CD4-positive, alpha-beta T cell treated with Interleukin-4 for 4 hours (primary cell): ENCODE measurements at places on chromosomes 3 and 15.

DNA sequence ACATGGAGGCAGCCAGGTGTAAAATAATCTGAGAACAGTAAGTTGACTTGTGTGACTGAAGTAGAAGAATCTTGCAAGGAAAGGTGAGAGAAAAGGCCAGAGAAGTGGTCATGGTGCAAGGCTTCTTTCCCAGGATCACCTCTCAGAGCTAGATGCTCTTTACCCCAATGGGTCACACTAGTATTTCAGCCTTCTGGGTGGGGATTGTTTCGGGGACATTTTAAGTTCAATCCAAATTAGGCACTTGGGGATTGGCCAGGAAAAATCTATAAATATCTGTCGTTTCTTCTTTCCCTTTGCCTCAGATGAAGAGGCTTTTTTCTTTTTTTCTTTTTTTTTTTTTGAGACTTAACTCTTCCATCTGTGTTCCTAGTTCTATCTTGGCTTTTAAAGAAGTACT is 188.0 kb downstream of the KLHL25 start:
- no peak for DNase-seq

DNA sequence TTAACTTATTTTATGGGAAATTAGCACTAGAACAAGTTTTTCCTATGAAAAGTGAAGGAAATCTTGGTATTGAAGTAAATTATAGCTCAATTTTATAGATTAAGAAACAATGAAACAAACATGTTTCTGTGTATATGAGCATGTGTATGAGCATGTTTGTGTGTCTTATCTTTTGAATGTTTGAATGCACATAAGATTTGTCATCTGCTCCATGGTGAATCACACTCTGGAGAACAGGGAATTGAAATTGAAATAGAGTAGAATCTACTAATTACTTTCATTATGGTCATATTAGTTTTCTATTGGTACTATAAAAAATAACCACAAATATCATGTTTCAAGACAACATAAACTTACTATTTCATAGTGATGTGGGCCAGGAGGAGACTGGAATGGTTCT is 646.6 kb downstream of the OTOL1 start:
- DNase-seq: no peak

DNA sequence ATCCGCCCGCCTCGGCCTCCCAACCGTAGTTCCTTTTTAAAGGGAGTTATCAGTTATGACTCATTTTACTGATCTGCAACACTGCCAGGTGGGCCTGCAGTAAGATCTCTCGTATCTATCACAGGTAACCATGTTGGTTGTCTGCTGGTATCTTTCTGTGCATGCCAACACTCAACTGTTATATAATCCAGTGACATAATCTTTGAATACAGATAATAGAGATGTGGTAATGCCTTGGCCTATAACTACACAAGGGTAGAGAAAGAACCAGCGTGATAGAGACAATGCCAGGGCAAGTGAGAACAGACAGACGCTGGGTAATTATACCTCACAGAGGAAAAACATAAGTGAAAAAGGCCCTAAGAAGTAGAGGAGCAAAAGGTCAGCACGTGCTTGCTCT is 11.0 kb upstream of the ARPP19 start:
- no peak for DNase-seq

DNA sequence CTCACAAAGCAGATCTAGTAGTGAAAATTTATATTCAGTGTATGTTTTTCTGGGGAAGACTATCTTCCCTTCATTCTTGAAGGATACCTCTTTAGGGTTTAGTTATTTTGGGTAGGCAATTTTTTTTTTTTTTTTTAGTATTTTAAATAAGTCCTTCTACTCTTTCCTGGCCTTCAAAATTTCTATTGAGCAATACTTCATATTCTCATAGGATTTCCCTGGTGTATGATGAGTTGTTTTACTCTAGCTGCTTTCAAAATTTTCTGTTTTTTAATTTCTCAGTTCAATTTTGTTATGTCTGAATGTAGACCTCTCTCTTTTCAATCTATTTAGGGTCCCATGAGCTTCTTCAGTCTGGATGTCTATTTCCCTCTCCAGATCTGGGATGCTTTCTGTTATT is 74.3 kb upstream of the PLSCR4 start:
- no peak for DNase-seq

- no peak for DNase-seq
These were observed 726.0 kb upstream of the ZNF385D start for GRCh38 chr3:22476976-22477375.

DNA sequence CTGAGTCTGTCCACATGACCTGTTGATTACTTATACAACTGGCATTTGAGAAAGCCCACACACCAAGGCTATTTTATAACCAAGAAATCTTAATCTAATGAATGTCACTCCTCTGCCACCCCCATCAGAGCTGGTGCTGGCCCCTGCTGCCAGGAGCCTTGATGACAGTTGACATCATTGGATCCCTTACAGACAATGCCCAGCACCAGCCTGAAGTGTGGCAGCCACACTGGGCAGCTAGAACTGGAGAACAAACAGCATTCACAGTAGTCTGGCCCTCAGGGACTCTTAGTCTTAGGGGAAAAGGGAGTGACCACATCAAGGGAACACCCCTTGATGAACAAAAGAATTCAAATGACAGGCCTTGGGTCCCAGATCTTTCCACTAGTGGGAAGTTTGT is 840.6 kb downstream of the EPHA3 start:
- DNase-seq: no peak

GRCh38 chr15:29380466-29380865 is 110.8 kb upstream of the NSMCE3 start:
- no peak for DNase-seq

- DNase-seq: no peak
These were observed 17.1 kb upstream of the SNX22 start for GRCh38 chr15:64134345-64134829.

DNA sequence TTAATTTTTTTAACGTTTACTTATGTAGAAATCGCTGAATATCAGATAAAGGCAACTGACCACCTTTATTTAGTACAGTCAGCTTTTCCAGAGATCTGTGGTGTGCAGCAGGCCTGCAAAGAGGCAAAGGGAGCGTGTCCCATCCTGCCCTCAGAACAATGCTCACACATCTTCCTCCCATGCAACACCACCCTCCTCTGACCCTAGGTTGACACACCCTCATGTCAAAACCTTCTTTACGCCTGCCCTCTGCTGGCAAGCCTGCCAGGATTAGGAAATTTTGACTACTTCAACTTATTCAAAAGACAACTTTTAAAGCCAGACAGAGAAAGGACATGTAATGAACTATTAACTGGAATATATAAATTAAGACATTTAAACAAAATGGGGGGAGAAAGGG is 513.7 kb downstream of the FOXP1 start:
- DNase-seq: peak; percentile 77

DNA sequence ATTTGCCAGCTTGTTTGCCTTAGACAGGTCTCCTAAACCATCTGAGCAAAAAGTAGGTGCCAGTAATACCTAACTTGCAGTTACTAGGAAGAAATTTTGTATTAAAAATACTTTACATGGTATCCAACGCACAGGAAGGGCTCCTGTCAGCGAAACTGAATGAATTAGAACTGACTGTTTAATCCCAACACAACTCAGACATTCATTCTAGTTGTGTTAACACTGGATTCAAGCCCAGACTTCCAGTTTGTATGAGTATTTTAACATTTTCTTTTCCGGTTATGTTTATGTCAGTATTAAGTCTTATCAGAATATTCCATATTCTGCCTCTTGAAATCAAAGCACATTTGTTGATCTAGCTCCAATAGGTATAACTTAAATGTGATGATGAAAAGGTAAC is 82.0 kb upstream of the SOX2 start:
- no peak for DNase-seq

DNA sequence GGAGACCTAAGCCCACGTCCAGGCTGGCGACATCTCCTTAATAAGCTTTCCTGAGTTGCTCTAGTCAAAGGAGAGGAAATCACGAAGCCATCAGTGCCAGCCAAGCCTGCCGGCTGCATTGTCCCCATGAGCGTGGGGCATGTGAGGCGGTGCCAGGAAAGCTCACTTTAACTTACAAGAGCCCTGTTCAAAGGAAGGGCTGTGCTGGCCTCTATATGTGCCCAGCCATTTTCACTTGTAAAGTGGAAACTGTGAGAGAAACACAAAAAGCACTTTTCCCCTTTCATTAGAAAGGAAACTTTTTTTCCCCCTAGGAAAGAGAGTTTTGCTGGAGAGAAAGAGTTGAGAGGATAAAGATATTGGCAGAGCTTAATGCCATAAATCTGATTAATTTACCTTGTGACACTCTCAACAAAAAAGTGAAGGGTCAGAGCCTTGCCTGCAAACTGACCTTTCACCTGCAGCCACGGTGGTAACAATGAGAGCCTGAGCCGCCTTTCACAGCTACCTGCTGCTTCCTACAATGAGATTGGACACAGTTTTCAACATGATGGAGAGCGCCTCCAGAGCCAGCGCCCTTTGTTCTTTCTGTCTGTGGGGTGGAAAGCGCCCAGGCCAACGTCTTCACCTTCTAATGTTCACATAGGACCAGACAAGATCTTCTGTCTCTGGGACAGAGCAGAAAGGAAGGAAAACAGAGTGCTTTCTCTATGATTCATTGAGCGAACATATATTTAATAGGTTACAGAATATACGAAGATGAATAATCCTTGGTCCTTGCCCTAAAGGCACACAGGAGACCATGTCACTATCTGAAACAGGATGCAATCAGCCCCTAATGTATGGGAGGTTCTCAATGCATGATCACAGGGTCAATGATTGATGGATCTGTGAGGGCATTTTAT is 233.1 kb upstream of the HES1 start:
- no peak for DNase-seq

GRCh38 chr3:53192608-53193007 is 31.6 kb downstream of the PRKCD start:
- no peak for DNase-seq

DNA sequence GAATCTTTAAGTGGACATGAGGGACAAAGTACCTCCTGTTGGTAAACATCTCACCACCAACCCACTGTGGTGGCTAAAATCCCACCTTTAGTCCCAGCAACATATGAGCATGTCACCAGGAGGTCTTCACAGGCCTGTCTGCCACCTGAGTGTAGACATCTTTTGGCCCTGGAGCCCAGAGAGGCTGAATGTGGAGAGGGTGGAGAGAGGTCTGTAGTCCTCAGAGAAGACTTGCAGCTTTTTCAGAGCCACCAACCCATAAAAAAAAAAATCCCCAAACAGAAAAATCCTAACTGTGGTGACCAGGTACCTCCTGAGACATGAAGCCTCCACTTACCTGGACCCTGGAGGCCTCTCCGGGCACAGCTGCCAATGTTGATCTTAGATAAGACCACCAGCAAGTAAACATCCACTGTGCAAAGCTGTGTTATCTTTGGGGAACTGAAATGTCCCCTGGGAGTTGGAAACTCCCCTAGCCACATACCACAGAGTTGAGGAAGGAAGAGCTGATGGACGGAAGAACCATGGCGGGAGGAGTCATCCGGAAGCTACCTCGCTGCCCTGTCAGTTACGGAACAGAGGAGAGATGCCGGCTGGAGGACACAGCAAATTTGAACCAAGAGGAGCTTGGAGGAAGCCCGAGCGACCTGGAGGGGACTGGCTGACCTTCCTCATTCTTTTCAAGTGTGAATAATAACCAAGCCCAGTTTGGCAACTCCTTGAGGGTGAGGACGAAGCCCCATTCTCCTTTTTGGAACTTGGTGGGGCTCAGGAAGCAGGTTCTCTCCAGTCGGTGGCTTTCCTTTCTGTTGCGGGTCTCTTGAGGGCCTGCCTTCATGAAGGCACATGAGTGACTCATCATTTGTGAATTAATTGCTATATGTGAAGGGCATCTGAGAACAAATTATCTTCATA is at the start of gene GHRL:
Gene GHRL (minus strand): TSS at position 443 of the 915 bp plus-strand sequence. CDS start 2,767 bp downstream, outside the sequence.
- DNase-seq: peak; percentile 20

GRCh38 chr3:36482256-36482655 is 102.0 kb downstream of the STAC start:
- DNase-seq: no peak

DNA sequence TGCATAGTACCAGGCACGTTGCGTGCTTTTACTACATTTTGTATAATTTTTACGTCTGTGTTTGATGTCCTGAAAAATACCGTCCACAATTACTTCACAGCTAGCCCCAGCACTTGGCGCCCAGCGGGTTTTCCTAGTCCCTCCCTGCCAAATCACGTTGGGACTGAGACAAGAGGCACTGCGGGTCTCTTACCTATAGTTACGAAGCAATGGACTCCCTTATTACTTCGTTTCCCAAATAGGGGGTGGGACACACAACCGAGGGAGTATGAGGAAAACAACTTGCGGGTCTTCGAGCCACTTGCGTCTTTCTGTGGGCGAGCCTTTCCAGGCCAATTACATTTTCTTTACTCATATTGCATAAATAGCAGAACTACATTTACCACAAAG is 620 bp upstream of the CMSS1 start:
- DNase-seq: no peak

DNA sequence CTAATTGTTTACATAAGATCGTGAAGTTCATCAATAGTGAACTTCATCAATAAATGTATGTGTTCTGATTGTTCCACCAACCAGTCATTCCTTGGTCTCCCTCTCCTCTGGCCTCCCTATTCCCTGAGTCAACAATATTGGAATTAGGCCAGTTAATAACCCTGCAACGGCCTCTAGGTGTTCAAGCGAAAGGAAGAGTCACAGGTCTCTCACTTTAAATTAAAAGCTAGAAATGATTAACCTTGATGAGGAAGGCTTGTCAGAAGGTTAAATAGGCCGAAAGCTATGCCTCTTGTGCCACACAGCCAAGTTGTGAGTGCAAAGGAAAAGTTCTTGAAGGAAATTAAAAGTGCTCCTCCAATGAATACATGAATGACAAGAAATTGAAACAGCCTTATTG is 89.4 kb upstream of the ACKR4 start:
- no peak for DNase-seq

- no peak for DNase-seq
These were observed 49.9 kb downstream of the TRPM1 start for GRCh38 chr15:31051496-31052080.

DNA sequence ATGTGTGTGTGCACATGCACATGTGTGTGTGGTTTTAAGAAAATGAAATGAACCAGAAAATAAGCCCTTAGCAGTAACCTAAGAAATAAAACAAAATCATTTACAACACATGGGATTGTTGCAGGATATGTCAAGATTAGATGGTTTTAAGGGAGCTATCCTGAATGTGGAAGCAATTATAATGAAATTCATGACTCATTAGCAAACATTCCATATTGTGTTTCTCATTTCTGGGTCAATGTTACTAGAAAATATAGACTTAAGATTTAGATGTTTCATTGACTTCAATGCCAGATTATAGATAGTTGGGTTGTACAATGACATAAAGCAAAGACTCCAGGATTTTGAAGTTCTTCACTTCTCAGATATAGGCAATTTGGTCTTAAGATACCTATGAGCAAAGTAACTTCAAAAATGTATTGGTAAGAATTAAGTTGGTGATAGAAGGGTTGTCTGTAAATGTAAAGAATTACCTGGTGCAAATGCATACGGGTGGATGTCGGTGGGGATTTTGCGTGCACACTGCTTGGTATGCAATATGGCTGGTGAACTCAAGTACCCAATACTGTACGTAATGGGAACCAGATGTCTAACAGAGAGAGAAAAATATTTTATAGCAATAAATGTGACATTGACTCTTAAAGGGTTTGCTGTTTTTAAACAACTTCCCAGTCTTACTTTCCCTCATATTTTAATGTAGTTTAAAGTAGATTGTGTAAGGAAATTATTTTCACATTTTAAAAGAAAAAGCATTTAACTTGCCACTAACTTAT is 53.9 kb upstream of the NR2F2 start:
- no peak for DNase-seq
